ENCODE measurements at places on chromosomes 1 and 21.

DNA sequence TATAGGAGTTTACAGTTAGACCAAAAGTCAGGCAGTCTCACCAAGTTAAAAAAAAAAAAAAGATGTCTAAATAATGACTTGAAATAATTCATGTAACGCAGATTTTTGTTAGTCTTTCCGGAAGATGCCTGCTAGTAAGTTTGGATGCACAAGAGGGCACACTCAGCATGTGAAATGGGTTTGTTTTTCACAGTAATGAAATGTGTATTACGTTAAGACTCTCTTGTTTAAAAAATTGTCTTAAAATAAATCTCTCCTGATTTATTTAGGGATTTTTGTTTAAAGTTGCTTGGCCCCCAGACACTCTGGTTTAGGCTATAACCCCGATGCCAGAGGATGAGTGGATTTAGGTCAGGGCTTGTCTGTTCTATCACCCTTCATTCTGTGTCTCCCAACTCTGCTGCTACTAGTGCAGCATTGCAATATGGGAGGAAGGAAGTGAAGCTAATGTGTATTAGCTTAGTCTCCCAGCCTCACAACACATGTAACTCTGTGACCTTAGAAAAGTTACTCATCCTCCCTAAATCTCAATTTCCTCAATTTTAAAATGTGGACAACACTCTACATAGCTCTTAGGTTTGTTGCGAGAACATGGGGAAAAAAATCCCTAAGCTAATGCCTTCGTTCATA, 25.7 kb downstream of the CTH start:
- no peaks in the 10 kb centered on the region for H3K4me1 ChIP-seq
- peaks cover 1% of the 10 kb centered on the region for H3K36me3 ChIP-seq
- DNase-seq, result no peak
- no peak overlapping the region for H3K4me3 ChIP-seq
- H3K27ac ChIP-seq, result no peak overlapping the region

DNA sequence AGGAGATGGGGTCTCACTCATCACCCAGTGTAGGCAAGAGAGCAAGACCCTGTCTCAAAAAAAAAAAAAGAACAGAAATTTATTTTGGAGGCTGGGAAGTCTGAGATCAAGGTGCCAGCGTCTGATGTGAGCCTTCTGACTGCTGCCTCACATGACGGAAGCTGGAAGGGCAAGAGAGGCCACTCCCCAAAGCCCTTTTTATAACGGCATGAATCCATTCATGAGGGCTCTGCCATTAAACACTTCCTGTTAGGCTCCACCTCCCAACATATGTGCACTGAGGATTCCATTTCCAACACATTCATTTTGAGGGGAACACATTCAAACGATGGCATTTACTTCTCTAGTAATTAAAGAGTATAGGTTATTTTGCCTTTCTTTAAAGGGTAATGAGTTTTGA, 50.9 kb upstream of the C1orf198 start:
- peaks cover 56% of the 10 kb centered on the region for H3K36me3 ChIP-seq
- H3K4me1 ChIP-seq, result no peaks in the 10 kb centered on the region
- H3K27ac ChIP-seq, result no peak overlapping the region

GRCh38 chr1:56533197-56533596, 46.2 kb downstream of the PLPP3 start:
- DNase-seq, result no peak
- H3K4me1 ChIP-seq, result no peaks in the 10 kb centered on the region
- H3K27ac ChIP-seq, result no peak overlapping the region
- H3K36me3 ChIP-seq, result no peaks in the 10 kb centered on the region
- H3K27me3 ChIP-seq, result peaks cover 34% of the 10 kb centered on the region

DNA sequence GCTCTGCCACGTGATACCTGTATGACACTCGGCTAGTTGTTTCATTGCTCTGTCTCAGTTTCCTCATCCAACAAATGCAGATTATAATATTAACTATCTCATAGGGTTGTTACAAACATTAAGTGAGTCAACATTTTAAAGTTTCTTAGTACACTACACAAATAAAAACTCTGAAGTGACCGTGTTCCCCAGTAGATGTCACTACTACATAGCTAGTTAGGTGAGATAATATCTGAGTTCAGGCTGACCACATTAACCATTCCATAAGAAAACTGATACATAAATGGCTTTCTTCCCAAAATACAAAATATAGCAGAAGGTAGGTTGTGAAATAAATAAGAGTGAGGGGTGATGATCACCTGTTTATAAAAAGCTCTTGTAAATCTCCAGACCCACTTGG, 214.1 kb downstream of the NUF2 start:
- H3K27ac ChIP-seq, result no peak overlapping the region
- no peak overlapping the region for H3K4me3 ChIP-seq
- no peaks in the 10 kb centered on the region for H3K27me3 ChIP-seq
- no peak for DNase-seq
- no peaks in the 10 kb centered on the region for H3K4me1 ChIP-seq

DNA sequence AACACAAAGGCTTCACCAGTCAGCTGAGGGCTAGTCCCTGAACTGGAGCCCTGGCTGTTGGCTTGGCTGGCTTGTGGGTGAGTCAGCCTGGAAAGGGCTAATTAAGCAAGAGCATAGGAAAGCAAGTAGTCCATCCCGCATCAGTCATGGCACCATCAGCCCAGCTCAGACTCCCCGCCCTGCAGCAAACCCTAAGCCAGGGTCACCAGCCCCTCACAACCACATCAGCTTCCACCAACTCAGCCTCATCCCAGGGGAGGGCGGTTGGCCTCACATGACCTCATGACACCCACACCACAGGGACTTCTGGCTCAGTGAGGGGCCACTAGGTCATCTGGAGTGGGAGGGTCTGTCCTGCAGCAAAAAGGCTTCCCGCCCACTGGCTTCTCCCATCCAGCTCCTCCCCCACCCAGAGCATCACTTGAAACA, 7.0 kb upstream of the SPATC1L start:
- no peaks in the 10 kb centered on the region for H3K4me1 ChIP-seq
- no peak for DNase-seq
- no peak overlapping the region for H3K27ac ChIP-seq
- no peaks in the 10 kb centered on the region for H3K27me3 ChIP-seq

GRCh38 chr1:228098323-228098931, 4.7 kb downstream of the C1orf35 start:
- peak overlapping the region; percentile 6 for H3K4me3 ChIP-seq
- DNase-seq, result no peak
- peak overlapping the region; percentile 70 for H3K27ac ChIP-seq

DNA sequence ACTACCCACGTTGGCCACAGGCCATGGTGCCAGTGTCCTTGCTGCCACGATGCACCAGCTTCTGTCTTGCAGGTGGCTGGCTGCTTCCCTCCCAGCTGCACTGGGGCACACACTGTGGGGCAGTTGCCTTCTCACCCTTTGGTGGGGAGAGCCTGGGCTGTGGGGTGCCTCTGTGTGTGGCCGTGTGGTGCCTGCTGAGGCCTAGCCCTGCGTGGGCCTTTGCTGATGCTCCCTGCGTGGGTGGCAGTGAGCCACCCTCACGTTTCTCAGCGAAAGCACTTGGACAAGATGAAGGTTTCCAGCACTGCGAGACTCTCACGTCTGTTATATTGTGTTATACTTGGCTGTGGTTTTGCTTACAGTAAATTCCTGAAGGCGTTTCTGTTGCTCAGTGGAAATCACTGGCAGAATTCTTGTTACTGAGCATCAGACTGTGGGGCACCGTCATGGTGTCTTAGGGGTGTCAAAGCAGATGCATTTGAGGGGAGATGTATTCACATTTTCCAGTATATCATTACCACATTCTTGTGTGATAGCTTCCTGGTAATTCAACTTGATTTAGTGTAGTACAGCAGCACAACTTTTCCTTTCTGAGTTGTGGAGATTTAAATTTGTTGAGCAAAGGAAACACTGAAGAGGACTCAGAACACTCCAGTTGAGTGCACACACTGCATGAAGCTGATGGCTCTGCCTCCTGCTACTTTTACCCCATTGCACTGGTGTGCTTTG, 124.7 kb downstream of the PCBP3 start:
- H3K4me1 ChIP-seq, result no peaks in the 10 kb centered on the region
- H3K36me3 ChIP-seq, result no peaks in the 10 kb centered on the region
- no peak overlapping the region for H3K4me3 ChIP-seq
- H3K27ac ChIP-seq, result no peak overlapping the region
- no peak for DNase-seq

GRCh38 chr1:39711104-39711965, 20.1 kb upstream of the HPCAL4 start:
- no peak overlapping the region for H3K27ac ChIP-seq
- DNase-seq, result no peak
- peaks cover 4% of the 10 kb centered on the region for H3K27me3 ChIP-seq
- no peak overlapping the region for H3K4me3 ChIP-seq
- no peaks in the 10 kb centered on the region for H3K36me3 ChIP-seq

- H3K27ac ChIP-seq, result no peak overlapping the region
- DNase-seq, result no peak
- no peaks in the 10 kb centered on the region for H3K27me3 ChIP-seq
- no peaks in the 10 kb centered on the region for H3K4me1 ChIP-seq
- peaks cover 13% of the 10 kb centered on the region for H3K36me3 ChIP-seq
- no peak overlapping the region for H3K4me3 ChIP-seq
Observed at GRCh38 chr1:180811886-180812285, 100.8 kb upstream of the KIAA1614 start.

- no peaks in the 10 kb centered on the region for H3K4me1 ChIP-seq
- DNase-seq, result no peak
- H3K27ac ChIP-seq, result no peak overlapping the region
- H3K27me3 ChIP-seq, result peaks cover 10% of the 10 kb centered on the region
- H3K36me3 ChIP-seq, result peaks cover 2% of the 10 kb centered on the region
Observed at GRCh38 chr1:89971600-89971999, 23.3 kb upstream of the ZNF326 start.

DNA sequence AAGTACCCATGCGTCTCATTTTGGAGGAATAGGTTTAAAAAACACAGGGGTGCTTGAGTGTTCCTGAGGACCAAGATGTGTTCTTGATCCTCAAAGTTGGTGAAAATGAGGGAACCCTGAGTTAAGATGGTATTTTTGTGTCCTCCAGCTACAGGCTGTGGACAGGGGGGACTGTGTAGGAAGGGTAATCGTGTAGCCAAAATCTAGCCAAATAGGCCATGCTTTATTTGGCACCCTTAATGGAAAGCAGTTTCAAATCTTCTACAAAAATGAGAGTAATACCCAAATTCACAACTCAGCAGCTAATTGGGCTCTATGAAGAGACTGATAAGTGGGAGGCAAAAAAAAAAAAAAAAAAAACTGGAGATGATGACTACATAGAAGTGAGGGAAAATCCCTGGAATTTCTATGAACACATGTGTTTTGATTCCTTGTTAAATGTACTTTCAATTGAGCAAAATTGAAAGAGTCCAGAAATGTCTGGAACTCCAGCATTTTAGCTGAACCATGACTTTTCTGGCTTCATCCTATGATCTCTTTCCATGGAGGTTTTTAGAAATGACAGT, 470 bp downstream of the HSD11B1 start:
- peaks cover 6% of the 10 kb centered on the region for H3K4me1 ChIP-seq
- H3K4me3 ChIP-seq, result no peak overlapping the region
- DNase-seq, result no peak
- no peak overlapping the region for H3K27ac ChIP-seq
- no peaks in the 10 kb centered on the region for H3K36me3 ChIP-seq

- no peak overlapping the region for H3K27ac ChIP-seq
- H3K4me3 ChIP-seq, result no peak overlapping the region
- DNase-seq, result no peak
- H3K4me1 ChIP-seq, result no peaks in the 10 kb centered on the region
- H3K27me3 ChIP-seq, result peaks cover 9% of the 10 kb centered on the region
Observed at GRCh38 chr1:68157416-68157815, 74.9 kb downstream of the WLS start.

- H3K27ac ChIP-seq, result no peak overlapping the region
- H3K4me1 ChIP-seq, result no peaks in the 10 kb centered on the region
- no peaks in the 10 kb centered on the region for H3K27me3 ChIP-seq
Observed at GRCh38 chr1:222941425-222941824, 126.6 kb downstream of the DISP1 start.

DNA sequence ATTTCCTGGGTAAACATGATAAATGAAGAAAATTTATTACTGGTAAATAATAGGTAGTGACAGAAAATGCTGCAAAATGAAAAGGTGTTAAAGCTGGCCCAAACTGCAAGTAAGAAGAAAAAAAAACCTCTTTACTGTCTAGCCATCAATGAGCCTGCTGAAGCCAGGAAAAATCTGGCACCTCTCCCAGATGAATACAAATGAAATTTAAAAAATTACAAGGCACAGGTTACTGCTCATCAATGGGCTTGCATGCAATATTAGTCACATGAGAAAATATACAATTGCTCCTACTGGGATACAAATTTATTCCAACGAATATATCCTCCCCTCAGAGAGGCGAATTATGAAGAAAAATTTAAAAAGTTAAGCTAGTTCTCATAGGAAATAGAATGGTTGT, 1422.5 kb downstream of the KCNT2 start:
- no peaks in the 10 kb centered on the region for H3K27me3 ChIP-seq
- no peak overlapping the region for H3K27ac ChIP-seq
- H3K4me3 ChIP-seq, result no peak overlapping the region
- no peaks in the 10 kb centered on the region for H3K4me1 ChIP-seq
